ENCODE measurements at places on chromosomes 6 and 20. TPM values are rescaled to one million over a fixed set of nuclear protein-coding genes. Genes with fewer than 3 reads are reported as not detected.

GMPR gene
- 14.7 TPM for total RNA-seq

DNA sequence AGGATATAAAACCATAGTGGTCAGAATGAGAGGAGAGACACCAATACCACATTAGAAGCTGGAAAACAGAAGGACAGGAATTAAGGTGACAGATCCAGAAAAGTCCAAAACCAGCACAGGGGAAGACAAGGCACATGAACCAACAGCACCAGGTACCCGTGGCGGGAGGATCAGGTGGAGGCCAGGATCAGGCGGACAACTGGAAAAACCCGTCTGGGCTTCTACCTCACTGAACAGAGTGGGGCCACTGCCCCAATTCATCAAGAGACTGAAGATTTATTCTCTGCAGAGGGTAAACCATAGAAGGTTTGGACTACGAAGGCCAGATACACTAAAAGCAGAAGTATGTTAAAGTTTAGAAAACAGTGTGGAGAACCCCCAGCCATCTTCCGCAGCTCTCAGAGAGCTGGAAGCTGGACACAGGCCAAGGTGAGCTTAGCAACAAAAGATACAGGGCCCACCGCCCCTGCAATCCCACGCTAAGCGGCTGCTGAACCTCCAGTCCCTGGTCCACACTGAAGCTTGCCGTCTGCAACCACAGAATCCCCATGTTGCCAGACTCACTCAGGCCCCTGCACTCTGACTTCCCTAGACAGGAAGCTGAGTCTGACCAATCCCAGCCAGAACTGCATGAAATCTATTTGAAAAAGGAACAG, 29.9 kb downstream of the ABHD12 start:
- no peak for DNase-seq

NANP gene
- total RNA-seq = 4.5 TPM

ISM1 gene
- 25.8 TPM for total RNA-seq

PRSS16 gene
- total RNA-seq = not detected
